ENCODE measurements at places on chromosomes 16 and 17.

DNA sequence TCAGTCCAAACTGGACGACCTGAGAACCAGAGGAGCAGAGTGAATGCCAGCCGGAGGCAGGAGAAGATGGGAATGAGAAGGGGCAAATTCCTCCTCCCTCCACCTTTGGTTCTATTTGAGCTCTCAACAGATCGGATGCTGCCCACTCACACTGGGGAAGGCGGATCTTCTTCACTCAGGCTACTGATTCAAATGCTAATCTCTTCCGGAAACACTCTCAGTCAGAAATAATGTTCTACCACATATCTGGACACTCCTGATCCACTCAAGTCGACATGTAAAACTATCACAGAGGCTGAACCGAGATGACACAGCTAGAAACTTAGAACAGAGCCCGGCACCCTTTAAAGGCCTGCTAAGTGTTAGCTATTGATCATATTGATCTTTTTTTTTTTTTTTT, 57.4 kb upstream of the GRIN2A start:
- DNase-seq, result no peak

DNA sequence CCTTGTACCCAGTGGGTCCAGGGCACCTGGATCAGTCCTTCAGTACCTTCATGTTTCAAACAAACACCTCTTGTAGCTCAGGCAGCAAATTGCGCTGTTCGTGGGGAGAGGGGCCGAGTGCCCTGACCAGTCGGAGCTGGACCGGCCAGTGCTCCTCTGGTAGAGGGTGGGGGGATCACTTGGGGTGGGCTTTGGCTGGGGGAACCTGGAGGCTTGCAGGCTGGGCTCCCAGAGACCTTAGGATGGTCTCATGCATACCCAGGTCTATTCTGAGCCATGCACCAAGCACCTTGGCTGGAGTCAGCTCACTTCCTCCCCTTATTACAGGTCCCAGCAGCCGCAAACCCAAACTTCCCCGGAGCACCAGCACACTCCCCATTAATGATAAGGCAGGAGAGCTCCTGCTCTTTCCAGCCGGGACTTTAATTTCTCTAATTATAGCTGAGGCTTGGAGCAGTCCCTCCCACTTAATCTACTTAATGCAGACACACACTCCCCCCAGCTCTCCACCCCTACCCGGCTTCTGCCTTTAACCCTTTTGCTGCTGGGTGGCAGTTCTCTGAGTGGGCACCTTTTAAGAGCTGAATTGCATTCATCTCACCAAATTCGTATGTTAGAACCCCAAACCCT, 26.3 kb upstream of the MGAT5B start:
- no peak for DNase-seq

GRCh38 chr17:19686400-19687090, 29.8 kb downstream of the SLC47A2 start:
- DNase-seq, result no peak

- no peak for DNase-seq
These were observed 351 bp upstream of the GDPD1 start for GRCh38 chr17:59219992-59220327.

GRCh38 chr16:67555795-67556212, 6.5 kb upstream of the CTCF start:
- DNase-seq, result no peak

DNA sequence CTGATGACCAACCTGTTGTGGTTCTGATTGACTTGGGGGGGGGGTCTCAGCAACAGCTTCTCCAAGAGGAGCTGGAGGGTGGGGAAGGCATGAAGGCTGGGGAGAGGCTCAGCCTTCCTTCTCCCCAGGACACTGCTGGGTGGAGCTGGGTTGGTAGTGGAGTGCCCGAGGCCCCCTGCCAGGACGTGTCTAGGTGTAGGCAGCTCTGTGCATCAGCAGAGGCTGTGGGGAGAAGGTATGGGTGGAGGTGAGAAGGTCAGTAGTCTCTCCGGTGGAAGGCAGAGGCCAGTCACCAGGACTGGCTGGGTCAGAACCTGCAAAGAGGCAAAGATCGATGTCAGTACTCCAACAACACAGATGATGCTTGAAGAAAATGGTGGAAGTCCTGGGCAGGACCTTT, 3.9 kb downstream of the CHAD start:
- no peak for DNase-seq

GRCh38 chr17:73719588-73720071, 75.4 kb upstream of the SDK2 start:
- no peak for DNase-seq

DNA sequence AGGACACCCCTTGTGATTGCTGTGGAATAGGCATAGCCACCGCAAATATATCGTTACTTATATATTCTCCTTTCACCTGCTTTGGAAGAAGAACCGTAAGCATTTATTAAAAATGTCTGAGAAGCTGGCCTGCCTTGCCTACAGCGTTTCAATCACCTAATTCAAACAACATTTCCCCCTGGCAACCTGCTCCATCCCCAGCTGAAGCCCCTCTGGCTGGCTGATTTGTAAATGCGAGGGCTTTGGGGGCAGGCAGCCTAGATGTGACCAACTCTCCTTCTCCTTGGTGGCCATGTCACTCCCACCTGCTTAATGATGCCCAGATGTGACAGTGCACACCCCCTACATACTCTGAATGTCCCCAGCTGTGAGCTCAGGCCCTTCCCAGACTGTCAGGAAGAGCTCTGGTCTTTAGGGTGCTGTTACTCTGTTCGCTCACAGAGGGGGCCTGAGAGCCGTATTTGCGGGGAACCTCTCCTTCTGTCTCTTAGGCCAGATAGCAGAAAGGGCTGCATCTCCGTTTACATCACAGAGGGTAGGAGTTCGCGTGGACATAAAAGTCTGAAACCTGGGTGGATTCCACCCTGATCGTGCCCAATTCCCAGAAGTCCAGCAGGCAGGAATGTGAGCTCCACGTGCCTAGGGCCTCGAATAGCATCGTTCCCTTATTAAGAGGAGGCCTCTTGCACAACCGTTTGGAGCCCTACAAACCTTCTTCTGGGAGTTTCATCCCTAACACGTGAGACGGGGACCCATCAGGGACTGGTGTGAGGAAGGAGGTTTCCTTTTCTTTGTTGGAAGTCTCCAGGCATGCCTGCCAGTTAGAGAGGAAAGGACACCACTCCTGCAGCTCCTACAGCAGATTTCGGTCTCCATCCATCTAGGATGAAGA, 2.4 kb upstream of the SDK2 start:
- no peak for DNase-seq

DNA sequence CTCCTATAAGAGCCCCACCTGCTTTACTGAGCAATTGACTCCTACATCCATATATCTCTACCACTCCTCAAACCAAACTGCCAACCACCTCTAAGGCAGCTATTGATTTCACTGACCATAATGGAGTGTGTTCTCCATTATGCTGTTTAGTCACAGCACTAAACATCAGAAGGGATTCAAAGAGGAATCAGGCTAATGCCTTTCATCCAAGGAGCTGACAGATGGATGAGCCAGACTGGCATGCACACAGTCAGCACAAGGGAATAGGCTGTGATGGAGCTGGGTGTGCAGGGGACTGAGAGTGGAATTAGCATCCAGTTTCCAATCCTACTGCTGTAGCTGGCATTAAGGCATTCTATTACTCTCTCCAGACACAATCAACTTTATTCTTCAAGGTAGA, 88.7 kb upstream of the CCL2 start:
- DNase-seq, result no peak

DNA sequence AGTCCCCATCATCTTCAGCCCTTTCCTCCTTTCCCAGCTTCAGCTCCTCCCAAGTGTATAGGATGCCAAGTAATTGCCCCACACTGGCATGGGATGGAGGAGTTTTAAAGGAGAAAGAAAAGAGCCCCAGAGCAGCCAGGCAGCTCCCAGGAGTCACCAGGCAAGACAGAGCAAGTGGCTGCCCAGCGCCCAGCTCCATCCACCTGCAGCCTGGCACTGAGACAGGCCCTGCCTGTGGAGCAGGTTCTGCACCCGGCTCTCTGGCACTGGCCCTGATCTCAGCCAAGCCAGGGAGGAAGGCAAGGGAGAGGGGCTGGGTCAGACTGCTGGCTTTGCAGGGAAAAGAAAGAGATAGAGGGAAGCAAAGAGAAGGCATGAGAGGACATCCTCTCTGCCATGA, 21.7 kb downstream of the FOXN1 start:
- DNase-seq, result no peak

DNA sequence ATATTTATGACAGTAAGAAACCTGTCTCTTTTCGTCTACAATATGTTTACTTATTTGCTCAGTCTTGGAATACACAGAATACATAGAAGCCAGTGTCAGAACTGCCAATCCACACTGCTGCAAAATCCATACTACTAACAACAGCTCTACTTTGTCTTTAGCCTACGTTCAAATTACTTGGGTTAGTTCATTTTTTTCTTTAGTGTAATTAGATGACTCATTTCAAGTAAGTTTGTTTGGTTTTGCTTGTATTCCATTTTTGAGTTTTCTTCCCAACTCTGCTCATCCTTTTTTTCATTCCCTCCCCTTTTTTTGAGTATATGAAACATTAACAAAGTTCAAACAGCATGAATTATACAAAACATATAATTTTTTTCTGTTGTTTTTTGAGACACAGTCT, 16.9 kb downstream of the CMC2 start:
- no peak for DNase-seq

- DNase-seq, result no peak
These were observed 2.8 kb upstream of the ACSF3 start for GRCh38 chr16:89090669-89091426.

DNA sequence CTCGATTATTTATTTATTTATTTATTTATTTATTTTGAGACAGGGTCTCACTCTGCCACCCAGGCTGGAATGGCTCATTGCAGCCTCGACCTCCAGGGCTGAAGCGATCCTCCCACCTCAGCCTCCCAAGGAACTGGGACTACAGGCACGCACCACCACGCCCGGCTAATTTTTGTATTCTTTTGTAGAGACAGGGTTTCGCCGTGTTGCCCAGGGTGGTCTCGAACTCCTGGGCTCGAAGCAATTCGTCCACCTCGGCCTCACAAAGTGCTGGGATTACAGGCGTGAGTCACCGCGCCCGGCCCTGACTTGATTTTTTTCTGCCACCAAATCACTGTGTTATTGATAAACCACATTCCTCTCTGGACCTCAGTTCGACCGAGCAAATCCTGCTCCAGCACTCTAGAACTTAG, 758 bp upstream of the RPL23A start:
- DNase-seq, result no peak

Measured in cortex of kidney (tissue), 1 donor.